ENCODE measurements at places on chromosomes 2 and 18.

- no peak for DNase-seq
These were observed 1142.3 kb downstream of the RPIA start for GRCh38 chr2:89833780-89834117.

- no peak for DNase-seq
These were observed 109.6 kb upstream of the KCTD1 start for GRCh38 chr18:26657631-26658581.

DNA sequence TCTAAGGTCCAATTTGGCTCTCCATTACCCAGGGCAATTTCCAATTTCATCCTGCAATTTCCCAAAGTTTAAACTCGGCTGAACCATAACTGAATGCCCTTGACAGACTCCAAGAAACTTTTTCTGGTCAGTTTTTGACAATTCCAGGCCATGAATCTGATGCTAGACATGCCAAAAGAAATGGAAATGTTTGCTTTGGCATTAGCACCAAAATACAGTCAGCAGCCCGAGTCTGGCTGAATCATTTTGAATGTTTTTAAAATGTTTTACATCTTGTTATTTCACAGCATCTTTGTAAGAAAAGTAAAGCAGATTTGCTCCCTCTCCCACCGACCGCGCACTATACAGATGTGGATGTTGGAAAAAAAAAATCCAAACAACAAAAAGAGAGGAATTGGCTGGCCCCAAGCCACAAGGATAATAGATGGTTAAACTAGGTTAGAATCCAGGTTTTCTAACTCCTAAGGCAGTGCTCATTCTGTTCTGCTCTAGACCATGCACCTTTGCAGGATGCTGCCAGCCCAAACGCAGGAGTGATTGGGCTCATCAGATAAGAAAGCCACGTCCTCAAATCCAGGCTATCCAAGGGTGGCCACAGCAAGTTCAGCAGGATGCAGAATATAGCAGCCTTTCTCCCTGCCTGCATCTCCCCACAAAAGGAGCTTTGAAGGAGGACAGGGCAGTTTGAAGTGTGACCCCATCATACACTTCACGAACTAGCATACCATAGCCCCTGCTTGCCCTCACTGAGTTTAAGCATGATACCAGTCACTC lies 167.5 kb downstream of the ALK start:
- no peak for DNase-seq

DNA sequence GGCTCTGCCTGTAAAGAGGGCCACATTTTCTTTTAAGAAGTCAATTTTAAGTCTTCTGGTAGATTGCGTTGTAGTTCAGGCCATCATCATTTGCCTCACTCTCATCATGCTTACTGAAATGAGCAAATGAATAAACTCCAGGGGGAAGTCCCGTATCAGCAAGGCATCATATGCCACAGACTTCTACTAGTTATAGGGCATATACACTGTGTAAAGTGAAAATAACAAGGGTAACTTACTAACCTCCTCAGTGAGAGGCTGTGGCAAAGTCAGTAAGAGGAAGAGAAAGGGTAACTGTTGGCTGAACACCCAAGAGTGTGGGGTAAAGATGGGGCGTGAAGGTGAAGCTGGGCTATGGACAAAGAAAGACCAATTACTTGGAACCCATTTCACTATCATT lies 456.2 kb downstream of the SPAG16 start:
- DNase-seq: no peak

DNA sequence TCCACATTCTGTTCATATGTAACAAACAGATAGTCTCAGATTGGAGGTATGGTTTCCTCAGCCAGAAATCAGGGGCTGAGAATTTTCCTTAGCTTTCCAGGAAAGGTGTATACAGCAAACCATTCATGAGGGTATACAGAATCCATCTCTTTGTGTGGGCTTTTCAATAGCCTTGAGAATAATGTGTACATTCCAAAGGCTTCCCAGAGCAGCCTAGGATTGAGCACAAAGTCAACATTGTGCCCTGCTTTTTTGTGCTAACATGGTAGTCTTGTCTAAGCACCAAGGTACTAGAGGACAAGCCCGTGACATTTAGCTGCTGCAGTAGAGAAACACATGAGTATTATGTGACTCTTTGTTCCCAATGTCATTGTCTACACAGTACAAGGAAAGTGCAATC lies 322.1 kb upstream of the TANK start:
- no peak for DNase-seq

DNA sequence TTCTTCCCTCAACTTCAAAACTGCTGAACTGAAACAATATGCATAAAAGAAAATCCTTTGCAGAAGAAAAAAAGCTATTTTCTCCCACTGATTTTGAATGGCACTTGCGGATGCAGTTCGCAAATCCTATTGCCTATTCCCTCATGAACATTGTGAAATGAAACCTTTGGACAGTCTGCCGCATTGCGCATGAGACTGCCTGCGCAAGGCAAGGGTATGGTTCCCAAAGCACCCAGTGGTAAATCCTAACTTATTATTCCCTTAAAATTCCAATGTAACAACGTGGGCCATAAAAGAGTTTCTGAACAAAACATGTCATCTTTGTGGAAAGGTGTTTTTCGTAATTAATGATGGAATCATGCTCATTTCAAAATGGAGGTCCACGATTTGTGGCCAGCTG lies 8.4 kb downstream of the HOXD8 start:
- DNase-seq: no peak

GRCh38 chr2:212193056-212193455 lies 345.5 kb downstream of the ERBB4 start:
- DNase-seq: no peak

GRCh38 chr18:3710712-3711301 lies 260.8 kb downstream of the TGIF1 start:
- DNase-seq: no peak

GRCh38 chr2:10012963-10013461 lies 30.3 kb upstream of the KLF11 start:
- no peak for DNase-seq

DNA sequence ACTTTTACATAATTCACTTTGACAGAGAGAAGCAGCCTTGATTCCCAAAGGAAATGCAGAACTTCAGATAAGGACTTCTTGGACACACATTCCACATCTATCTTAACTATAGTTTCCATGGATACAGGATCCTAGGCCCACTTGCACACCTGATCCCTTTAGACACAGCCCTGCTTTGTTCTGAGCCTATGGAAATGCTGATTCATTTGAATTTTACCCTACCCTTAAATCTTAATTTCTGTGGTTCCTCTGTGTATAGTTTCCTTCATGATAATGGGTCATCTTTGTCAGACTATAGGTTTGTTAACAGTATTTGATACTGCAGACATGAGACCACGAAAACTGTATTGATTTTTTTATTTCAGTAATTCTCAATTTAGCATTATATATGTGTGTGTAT lies 77.4 kb downstream of the ACTR3 start:
- DNase-seq: no peak

GRCh38 chr2:98507891-98508708 lies 63.4 kb downstream of the INPP4A start:
- no peak for DNase-seq

DNA sequence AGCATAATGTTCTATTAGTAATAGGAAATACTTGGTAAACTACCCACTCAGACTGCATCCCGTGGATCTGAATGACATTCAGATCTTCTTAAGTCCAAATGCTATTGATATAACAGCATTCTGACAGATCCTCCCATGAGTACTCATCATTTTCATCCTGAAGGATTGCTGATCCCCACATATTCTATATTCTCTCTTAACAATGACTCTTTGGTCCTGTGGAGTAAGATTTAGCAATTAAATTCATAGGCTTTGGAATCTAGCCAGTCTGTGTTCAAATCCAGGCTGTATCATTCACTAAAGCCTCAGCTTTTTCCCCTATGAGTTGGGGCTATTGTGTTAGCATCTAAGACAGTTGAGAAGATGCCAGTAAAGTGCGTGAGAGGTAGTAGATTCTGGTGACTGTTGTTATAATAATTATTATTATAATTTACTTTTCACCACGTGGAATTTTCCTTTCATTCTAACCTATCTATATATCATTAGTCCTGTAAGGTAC lies 591.3 kb upstream of the SYT4 start:
- DNase-seq: no peak

- no peak for DNase-seq
These were observed 325.2 kb downstream of the CYP26B1 start for GRCh38 chr2:71822463-71822862.

GRCh38 chr2:162994718-162995117 lies 156.2 kb upstream of the KCNH7 start:
- no peak for DNase-seq

DNA sequence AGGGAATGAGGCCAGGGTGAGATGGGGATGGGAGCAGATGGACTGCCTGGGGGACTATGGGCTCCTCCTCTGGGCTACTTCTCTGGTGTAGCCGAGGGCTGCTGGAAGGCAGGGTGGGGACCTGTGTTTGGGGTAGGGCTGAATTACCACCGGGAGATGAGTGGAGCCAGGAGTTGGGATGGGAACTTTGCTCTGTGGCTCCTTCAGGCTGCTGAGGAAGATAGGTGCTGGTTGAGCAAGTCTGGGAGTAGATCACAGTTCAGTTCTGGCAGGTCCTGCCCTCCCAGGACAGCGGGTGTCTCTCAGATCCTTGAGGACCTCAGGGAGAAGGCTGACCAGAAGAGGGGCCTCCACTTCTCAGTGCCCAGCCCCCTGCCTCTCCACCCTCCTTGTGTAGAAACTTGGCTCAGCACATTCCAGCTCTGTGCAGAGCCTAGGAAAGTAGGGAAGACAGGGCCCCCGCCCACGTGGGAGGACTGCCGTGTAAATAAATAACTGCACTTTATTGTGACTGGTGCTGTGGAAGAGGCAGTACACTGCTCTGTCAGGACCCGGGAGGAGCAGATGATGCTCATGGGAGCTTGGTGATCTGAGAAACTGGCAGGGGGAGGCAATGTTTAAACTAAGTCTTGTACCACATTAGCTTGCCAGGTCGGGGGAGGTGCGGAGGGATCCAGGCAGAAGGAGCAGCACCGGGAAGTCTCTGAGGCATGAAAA lies 15.3 kb downstream of the TET3 start:
- no peak for DNase-seq

DNA sequence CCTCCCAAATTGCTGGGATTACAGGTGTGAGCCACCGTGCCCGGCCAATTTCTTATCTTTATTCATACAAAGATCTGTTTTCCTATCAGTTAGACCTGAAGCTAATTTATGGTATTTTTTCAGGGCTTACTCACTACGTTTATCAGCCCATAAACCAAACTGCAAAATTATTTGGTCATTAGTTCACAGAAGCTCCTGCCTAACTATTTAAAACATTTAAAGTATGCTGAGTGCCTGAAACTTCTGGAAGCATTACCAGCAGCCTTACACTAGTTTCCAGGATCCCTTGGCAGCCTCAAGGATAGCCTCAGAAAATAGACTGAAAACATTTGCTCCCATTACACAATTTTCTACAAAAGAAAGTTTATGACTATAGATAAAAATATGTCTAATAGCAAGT lies 68.8 kb downstream of the GALNT13 start:
- no peak for DNase-seq

DNA sequence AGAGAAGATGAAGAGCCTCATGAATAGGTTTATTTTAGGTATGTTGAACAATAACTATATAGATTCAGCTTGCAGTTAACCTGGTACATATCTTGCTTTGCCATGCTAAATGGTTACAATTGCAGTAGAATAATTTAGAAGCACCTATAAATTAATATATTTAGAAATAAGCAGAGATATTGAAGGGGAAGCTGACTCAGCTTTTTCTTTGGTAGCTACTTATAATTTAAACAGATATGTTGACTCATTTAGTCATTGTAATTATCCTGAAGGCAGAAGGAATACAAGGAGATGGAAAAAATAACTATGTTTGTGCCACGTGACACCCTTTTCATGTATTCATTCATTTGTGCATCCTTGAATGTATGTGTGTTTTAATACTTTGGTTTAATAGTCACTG lies 755.5 kb downstream of the SUCLG1 start:
- no peak for DNase-seq

- no peak for DNase-seq
These were observed 46.6 kb upstream of the ZBTB7C start for GRCh38 chr18:48455555-48456478.

DNA sequence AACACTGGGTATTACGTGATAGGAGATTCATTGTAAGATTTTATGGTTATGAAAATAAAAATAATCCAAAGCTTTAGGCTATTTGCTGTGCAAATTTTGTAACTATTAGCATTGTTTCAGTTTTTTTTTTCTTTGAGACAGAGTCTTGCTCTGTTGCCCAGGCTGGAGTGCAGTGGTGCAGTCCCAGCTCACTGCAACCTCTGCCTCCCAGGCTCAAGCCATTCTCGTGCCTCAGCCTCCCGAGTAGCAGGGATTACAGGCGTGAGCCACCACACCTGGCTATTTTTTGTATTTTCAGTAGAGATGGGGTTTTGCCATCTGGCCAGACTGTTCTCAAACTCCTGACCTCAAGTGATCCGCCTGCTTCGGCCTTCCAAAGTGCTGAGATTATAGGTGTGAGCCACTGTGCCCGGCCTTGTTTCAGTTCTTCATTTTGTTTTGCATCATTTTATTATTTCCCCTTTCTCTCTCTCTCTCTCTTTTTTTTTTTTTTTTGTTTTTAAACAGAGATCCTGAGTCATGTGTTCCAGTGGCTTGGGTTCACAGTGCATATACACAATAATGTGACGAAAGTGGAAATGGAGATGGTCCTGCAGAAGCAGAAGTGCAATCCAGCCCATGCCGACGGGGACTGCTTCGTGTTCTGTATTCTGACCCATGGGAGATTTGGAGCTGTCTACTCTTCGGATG lies 25.8 kb downstream of the CASP10 start:
- no peak for DNase-seq

DNA sequence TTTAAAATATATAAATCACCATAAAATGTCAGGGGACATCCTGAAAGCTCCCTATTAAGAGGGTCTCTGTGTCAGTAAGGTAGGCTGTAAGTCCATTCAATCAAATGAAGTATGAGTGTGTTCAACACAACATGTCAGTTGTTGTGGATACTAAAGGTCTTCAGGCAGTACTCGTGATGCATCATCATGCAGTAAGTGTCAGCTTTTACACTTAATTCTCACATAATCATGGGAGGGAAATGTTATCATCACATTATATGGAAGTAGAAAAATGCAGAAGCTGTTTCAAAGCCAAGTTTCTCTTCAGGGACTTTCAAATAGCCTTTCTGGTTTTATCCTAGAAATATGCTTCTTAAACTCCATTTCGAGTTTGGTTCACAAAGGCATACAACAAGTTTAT lies 477.1 kb upstream of the ID2 start:
- DNase-seq: no peak

GRCh38 chr2:156649596-156649995 lies 213.4 kb downstream of the GPD2 start:
- no peak for DNase-seq

GRCh38 chr2:24762518-24762917 lies 30.7 kb downstream of the PTRHD1 start:
- no peak for DNase-seq

- DNase-seq: peak; percentile 33
These were observed 30.2 kb downstream of the MTA3 start for GRCh38 chr2:42598656-42599055.

DNA sequence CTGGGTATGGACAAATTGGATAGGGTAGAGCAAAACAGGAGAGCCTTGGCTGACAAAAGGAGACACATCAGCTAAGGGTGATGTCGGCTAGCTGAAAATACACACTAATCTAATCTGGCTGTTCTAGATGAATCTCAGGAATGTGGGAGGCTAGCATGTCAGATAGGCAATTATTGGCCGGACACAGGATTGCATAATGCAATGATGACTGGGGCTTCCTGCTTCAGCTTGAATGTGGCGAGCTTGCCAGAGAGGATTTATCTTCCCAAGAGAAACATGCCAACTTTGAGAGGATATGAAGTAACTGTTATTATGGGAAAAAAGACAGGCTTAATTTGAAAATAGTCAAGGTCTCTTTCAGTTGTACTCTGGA lies 102.4 kb downstream of the TRIB2 start:
- no peak for DNase-seq
